ENCODE measurements at places on chromosomes 11 and 22. TPM values are rescaled to one million over a fixed set of nuclear protein-coding genes. Genes with fewer than 3 reads are reported as not detected.

Gene RFPL1
- total RNA-seq = not detected

Gene NFAM1
- 2.4 TPM for total RNA-seq

Gene TSGA10IP
- total RNA-seq = not detected

Gene GAS2
- 4.8 TPM for total RNA-seq

Gene ANO1
- 17.4 TPM for total RNA-seq

Gene RCOR2
- 0.68 TPM for total RNA-seq

Gene SLC37A2
- total RNA-seq = 5.8 TPM

Gene NAT10
- total RNA-seq = 28.0 TPM

Gene C11orf87
- total RNA-seq = not detected

Gene TBX1
- 4.3 TPM for total RNA-seq
